ENCODE measurements at places on chromosomes 6 and 20.

GRCh38 chr6:114033606-114034005, 62.7 kb upstream of the HDAC2 start:
- H3K4me3 ChIP-seq, result no peak overlapping the region
- no peak for DNase-seq
- H3K36me3 ChIP-seq, result no peaks in the 10 kb centered on the region
- no peaks in the 10 kb centered on the region for H3K27me3 ChIP-seq
- H3K27ac ChIP-seq, result no peak overlapping the region

- no peak for DNase-seq
- H3K4me1 ChIP-seq, result peaks cover 55% of the 10 kb centered on the region
- H3K27ac ChIP-seq, result peak overlapping the region; percentile 30
- no peaks in the 10 kb centered on the region for H3K27me3 ChIP-seq
- H3K4me3 ChIP-seq, result no peak overlapping the region
Measured at GRCh38 chr20:51495921-51496545, 46.5 kb downstream of the NFATC2 start.

- H3K27ac ChIP-seq, result peak overlapping the region; percentile 73
- H3K36me3 ChIP-seq, result peaks cover 25% of the 10 kb centered on the region
- H3K4me1 ChIP-seq, result peaks cover 20% of the 10 kb centered on the region
- peak; percentile 59 for DNase-seq
Measured at GRCh38 chr20:38126932-38127621, 38.0 kb downstream of the TGM2 start.

DNA sequence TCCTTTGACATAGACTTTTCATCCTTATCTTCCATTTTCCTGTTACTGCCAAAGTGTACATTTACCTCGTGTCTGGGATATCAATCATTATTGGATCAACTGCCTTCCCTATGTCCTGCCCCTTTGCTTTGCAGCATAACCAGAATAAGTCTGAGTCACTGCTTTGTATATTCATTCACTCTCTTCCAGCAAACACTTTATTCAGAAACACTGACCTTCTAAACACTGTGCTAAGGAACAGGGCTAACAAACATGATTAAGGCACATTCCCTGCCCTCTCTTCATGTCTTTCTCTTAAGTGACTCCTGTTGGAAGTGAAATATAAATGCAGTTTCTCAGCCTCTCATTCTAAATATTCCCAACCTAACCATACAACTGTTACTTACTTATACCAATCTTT, 66.9 kb downstream of the COL19A1 start:
- no peak overlapping the region for H3K4me3 ChIP-seq
- DNase-seq, result no peak
- H3K36me3 ChIP-seq, result no peaks in the 10 kb centered on the region
- H3K27ac ChIP-seq, result no peak overlapping the region

DNA sequence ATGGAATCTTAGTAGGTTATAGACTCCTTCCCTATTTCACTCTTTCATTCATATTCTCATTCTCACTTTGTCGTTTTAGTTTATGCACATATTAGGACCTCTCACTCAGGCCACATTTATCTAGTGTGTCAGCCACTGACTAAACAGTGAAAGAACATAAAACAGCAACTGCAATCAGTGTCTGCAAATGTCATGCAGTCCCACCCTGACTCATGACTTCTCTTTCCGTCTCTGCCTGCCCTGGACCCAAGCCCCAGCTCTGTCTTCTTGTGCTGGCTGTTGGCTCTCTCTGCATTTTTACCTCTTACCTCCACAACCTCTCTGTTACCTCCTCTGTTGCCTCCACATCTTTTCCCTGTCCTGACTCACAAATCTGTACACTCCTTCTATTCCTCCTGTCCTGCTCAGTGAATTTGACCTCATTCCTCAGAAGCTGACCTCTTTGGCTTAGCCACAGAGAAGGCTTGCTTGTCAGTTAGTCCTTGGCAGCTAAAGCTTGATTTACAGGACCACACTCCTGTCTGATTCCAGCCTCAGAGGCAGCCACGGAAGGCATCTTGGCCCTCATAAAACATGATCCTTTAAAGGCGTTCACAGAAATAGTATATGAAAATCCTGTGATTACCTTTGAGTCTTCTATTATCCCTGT, 247.6 kb downstream of the PKHD1 start:
- no peaks in the 10 kb centered on the region for H3K36me3 ChIP-seq
- H3K27me3 ChIP-seq, result no peaks in the 10 kb centered on the region
- H3K4me3 ChIP-seq, result no peak overlapping the region
- DNase-seq, result no peak
- no peak overlapping the region for H3K27ac ChIP-seq
